ENCODE measurements at places on chromosomes 11 and 22.
A peak's percentile ranks its signal among the peaks of the same experiment; 100 is the strongest.

DNA sequence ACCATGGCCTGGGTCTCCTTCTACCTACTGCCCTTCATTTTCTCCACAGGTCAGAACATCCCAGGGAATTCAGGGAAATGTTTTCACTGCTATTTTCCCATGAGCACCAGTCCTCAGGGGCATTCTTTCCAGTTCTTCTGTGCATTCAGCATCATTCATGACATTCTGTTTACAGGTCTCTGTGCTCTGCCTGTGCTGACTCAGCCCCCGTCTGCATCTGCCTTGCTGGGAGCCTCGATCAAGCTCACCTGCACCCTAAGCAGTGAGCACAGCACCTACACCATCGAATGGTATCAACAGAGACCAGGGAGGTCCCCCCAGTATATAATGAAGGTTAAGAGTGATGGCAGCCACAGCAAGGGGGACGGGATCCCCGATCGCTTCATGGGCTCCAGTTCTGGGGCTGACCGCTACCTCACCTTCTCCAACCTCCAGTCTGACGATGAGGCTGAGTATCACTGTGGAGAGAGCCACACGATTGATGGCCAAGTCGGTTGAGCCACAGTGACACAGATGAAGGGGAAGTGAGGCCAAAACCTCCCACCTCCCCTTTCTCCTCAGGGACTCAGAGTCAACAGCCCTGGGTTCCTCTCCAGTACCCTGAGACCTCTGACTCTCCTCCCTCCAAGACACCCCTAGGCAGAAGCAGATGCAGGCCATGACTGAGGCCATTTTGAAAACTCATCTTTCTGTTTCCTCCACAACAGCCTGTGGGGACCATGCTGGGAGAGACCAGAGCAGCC is 15.9 kb upstream of the IGLL5 start:
- no peak for DNase-seq

DNA sequence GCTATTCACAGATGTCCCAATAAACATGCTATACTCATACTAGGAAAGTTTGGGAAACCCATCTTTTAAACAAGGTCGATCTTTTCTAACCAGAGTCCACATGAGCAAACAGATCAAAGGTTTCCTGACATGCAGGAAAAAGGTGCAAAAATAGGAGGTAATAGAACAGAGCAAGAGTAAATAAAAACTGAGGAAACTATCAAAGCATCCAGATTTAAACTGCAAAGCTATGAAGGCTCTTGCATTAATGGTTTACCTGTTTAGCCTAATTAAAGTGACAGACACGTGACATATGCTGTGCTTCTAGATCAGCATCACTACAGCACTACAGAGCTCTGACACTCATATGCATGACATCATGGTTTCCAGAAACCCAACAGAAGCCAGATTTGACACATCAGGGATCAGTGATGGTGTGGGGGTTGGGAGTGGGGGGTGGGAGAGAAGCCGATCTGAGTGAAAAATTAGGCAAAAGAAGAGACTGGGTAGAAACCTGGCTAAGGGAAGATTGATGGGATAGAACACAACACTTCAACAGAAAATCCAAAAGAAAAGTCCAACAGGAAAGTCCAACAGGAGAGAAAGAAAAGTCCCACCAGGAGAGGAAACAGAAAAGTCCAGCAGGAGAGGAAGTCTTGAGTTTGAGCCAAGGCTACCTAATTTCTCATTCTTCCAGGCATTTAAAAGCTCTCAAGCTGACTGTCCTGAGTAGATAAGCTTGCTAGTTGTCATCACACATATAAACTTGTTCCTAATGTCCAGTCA is 262.3 kb downstream of the SOX6 start:
- DNase-seq: no peak

DNA sequence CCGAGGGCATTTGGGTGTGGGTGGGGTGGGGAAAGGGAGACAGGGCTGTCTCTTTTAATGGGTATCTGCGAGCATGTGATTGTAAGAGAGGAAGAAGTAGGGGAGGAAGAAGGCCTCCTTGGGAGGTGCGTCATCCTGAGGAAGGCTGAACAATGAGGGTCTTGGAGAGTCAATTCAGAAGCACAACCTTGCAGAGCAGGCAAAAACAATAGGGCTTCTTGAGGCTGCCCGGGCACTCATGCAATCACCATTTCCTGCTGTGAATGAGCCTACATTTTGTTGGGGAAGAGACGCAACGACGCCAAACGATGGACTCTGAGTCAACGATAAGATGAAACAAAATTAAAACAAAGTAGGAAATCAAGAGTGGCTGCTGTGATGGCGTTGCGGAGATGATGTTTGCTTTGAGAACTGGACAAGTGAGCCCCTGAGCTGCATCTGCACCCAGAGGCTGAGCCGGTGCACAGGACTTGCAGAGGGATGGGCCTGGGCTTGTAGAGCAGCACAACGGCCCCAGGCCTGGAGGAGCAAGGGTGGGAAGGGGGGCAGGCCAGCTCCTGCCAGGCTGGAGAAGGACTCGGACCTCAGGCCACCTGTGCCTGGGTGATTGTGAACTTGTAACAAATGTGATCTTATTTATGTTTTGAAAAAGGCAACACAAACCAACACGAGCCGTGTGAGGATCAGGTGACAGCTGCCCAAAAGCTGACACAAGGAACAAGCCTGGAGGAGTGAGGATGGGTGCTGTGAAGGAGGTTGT is 92.3 kb upstream of the B3GAT1 start:
- no peak for DNase-seq

DNA sequence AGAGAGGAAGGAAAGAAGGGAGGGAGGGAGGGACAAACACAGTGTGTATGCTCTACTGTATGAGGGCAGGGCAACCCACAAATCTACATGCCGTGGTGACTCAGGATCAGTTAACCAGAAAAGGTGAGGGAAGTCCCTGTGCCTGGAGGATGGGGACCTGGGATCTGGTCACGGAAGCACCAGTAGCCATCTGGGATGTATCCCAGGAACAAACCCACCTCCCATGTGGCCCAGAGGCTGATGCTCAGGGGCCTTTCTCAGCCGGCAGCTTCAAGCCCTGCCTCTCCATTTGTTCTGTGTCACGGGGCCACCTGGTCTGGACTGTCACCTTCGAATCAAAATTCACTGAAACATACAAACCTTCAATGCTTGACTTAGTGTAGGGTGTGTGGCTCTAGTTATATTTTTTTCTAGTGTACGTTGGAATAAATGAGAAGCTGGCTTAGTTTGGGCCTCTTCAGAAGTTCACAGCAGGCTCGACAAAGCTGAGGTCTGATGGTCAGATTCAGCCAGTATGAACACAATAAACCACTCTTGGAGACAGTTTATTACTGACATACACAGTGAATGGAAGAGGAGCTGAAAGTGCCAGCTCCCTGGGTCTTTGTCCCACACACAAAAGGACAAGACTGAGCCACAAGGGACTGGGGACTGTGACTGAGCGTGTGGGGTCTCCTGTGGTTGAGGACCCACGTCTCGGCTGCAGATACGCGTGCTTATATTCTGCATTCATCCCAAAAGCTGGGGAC is 23.5 kb upstream of the RTL6 start:
- DNase-seq: no peak

DNA sequence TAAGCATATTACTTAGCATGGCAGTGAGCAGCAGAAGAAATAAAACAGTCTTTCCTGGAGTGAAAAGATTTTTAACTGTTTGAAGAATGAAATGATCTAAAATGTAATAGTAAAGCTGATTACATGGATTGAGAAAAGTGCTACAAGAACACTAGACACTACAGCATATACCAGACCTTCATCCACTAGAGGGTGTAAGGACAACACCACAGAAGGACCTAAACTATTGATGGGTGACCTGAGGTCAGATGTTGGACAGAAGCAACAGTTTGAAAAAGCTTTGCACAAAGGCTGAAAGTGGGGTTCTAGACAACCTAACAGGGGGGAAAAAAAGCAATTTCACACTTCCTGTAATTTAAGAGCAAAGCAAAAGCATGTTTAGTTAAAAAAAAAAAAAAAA is 97.7 kb downstream of the RBFOX2 start:
- DNase-seq: peak; percentile 83
